ENCODE measurements at places on chromosomes 5 and 9.

DNA sequence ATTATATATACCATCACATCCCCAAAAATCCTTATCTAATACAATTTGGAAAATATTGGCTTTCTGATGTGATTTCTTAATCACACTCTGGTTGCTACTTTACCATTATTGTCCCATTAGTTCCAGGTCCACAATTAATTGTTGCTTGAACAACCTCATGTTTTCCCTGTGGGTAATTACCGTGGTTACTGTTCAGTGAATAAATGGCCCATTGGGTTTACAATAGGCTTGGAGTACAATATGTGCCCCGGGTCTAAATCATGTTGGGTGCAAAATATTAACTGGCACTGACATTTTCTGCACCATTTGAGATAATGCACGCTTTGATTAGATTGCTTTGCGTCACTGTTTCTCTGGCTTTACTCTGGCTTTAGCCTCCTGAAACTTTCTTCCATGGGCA, 163.7 kb downstream of the GABBR2 start:
- H3K4me3 ChIP-seq = no peak overlapping the region
- H3K27ac ChIP-seq = no peak overlapping the region
- no peaks in the 10 kb centered on the region for H3K36me3 ChIP-seq
- no peaks in the 10 kb centered on the region for H3K4me1 ChIP-seq

GRCh38 chr5:111580956-111581355, 68.6 kb upstream of the STARD4 start:
- DNase-seq = no peak
- H3K4me1 ChIP-seq = peaks cover 12% of the 10 kb centered on the region
- peaks cover 5% of the 10 kb centered on the region for H3K36me3 ChIP-seq
- H3K4me3 ChIP-seq = no peak overlapping the region
- H3K27me3 ChIP-seq = no peaks in the 10 kb centered on the region

- H3K4me1 ChIP-seq = peaks cover 66% of the 10 kb centered on the region
- H3K27ac ChIP-seq = peak overlapping the region; percentile 97
- H3K27me3 ChIP-seq = no peaks in the 10 kb centered on the region
- H3K36me3 ChIP-seq = peaks cover 15% of the 10 kb centered on the region
- H3K4me3 ChIP-seq = peak overlapping the region; percentile 94
These were observed 2.8 kb upstream of the RACK1 start for GRCh38 chr5:181246276-181247049.

DNA sequence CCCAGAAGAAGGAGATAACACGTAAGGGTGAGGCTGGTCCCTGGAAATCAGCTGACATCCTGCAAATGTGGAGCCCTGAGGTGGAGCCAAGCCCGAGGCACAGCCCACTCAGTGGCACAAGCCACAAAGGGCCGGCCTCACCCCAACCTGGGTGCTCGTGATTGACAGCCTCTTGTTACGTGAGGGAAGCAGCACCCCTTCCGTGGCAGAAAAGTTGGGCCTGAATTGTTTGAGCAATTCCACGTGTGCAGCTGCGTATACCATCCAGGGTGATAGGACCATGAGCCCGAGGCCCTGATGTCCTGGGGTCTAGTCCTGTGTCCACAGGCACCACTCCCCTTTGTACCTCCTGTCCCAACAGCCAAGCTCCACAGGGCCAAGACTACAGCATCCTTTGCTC, 4.8 kb downstream of the ORM2 start:
- H3K4me3 ChIP-seq = no peak overlapping the region
- no peaks in the 10 kb centered on the region for H3K4me1 ChIP-seq
- H3K36me3 ChIP-seq = peaks cover 28% of the 10 kb centered on the region
- H3K27me3 ChIP-seq = no peaks in the 10 kb centered on the region
- H3K27ac ChIP-seq = no peak overlapping the region

DNA sequence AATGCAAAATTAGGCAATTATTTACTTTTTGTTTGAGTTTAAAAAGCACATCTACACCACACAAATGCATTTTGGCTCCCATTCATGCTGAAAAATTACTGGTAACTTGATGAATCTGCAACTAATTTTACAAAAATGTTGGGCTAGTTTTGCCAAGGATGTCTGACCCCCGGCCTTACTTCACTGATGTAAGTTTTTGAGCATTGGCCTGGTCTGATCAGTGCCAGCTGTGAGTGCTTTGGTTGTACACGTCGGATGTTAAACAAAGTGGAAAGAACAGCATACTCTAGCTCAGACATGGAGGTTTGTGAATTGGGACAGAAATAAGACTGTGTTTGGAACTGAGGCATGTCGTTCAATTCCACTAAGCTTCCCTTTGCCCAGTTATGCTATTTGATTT, 1044.2 kb downstream of the TLE4 start:
- H3K27me3 ChIP-seq = no peaks in the 10 kb centered on the region
- H3K4me3 ChIP-seq = no peak overlapping the region
- no peak for DNase-seq
- H3K36me3 ChIP-seq = no peaks in the 10 kb centered on the region
- H3K4me1 ChIP-seq = peaks cover 6% of the 10 kb centered on the region

GRCh38 chr9:4182831-4183230, 117.0 kb downstream of the GLIS3 start:
- no peak for DNase-seq
- no peaks in the 10 kb centered on the region for H3K27me3 ChIP-seq
- H3K27ac ChIP-seq = no peak overlapping the region
- no peaks in the 10 kb centered on the region for H3K4me1 ChIP-seq

GRCh38 chr5:103298607-103299188, 40.1 kb downstream of the MACIR start:
- peaks cover 15% of the 10 kb centered on the region for H3K4me1 ChIP-seq
- no peak for DNase-seq
- H3K27me3 ChIP-seq = no peaks in the 10 kb centered on the region
- H3K27ac ChIP-seq = no peak overlapping the region
- no peak overlapping the region for H3K4me3 ChIP-seq

GRCh38 chr5:90037646-90038045, 371.9 kb downstream of the CETN3 start:
- H3K4me3 ChIP-seq = no peak overlapping the region
- no peaks in the 10 kb centered on the region for H3K27me3 ChIP-seq
- peaks cover 21% of the 10 kb centered on the region for H3K36me3 ChIP-seq
- peaks cover 6% of the 10 kb centered on the region for H3K4me1 ChIP-seq
- DNase-seq = no peak

DNA sequence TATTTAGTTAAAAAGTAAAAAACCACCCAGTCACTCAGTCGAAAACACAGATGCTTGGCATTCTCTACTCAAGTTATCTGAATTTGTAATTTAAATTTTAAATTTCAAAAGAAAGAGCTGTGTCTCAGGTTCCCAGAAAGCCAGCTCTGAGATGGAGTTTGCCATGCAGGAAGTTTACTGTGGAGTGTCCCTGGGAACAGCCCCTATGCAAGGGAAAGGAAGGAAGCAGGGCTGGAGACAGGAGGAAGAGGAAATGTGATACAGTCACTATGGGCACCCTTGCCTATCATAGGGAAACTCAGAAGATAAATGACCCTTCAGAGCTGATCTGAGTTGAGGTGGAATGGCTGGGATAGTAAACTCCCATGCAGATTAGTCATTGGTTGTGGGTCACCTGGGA, 408.8 kb upstream of the ACTBL2 start:
- H3K4me1 ChIP-seq = peaks cover 28% of the 10 kb centered on the region
- no peaks in the 10 kb centered on the region for H3K36me3 ChIP-seq
- no peak overlapping the region for H3K27ac ChIP-seq
- H3K4me3 ChIP-seq = no peak overlapping the region
- H3K27me3 ChIP-seq = no peaks in the 10 kb centered on the region

DNA sequence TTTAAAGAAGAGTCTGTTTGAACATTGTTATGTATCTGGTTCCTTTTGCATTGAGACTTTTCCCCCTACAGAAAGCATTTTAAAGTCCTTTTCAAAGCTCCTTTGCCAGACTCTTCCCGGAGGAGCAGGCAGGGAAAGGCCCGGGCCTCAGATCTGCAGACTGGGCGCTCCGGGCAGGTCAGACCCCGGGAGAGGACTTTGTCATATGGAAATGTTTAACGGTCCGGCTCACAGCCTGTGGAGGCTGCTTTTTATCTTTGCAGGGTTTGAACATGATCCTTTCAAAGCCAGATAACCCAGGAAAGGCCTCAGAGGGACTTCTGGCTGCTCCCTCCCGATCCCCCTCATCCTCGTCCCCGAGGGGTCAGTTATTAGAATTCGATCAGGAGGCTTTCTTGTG, 82.1 kb upstream of the IRX2 start:
- H3K4me1 ChIP-seq = no peaks in the 10 kb centered on the region
- H3K36me3 ChIP-seq = no peaks in the 10 kb centered on the region
- H3K27me3 ChIP-seq = peaks cover 1% of the 10 kb centered on the region

GRCh38 chr5:137146402-137146890, 352.7 kb downstream of the SPOCK1 start:
- peak overlapping the region; percentile 52 for H3K4me3 ChIP-seq
- H3K4me1 ChIP-seq = peaks cover 43% of the 10 kb centered on the region
- peaks cover 2% of the 10 kb centered on the region for H3K27me3 ChIP-seq
- peak overlapping the region; percentile 98 for H3K27ac ChIP-seq
